ENCODE measurements at places on chromosomes 3 and 15. TPM values are rescaled to one million over a fixed set of nuclear protein-coding genes. Genes with fewer than 3 reads are reported as not detected.

GRCh38 chr3:13020159-13020750, 53.0 kb downstream of the IQSEC1 start:
- no peak for DNase-seq

EFCC1 gene
- total RNA-seq = 0.94 TPM

DNA sequence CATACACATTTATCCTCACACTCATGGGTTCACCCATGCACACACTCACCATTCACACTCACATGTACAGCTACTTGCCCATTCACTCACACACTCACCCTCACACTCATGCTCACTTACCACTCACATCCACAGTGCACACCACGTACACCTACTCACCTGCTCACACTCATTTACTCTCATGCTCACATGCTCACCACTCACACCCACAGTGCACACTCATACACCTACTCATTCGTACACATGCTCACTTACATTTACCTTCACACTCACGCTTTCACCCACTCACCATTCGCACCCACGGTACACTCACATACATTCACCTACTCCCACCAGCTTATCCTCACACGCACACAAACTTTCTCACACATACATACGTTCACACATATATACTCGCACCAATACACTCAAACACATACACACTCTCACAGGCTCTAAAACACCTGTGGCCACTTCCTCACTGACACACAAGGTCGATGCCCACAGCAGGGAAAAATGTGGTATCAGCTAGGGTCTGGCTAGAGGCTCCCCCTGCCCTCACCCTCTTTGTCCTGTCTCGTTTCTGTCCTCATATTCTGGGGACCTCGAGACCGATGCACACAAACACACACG, 46.0 kb downstream of the NUP210 start:
- DNase-seq = no peak

DNA sequence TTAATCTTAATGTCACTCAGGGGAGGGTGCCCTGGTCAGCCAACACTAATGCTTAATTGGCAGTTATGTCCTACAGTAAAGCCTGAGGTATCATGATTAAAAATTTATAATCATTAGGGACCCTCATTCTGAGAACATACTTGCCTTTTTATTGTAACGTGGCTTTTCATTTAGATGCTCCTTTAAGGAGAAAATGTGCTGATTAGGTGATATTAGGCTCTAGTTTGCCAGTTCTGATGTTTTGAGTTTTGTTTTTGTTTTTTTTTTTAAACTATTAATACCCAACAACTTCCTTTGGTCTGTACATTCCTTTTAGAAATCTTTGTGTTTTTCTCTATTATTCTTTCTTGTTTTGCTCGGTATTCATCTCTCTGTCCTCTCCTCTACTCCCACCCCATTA, 10.3 kb downstream of the GTF2E1 start:
- DNase-seq = no peak

DNA sequence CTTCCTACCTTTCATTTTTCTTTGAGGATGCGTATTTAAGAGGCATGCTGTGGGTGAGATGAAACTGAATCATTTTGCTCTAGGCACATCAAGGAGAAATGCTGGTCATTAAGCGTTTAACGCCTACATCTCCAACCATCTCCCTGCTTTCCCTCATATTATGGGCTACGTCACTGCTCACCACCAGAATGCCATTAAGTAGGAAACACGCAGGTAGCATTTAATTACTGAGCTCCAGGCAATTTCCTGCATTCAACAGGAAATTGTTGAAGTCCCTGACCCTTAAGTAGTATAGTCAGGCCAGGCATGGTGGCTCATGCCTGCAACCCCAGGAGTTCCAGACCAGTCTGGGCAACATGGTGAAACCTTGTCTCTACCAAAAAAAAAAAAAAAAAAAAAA, 66.1 kb downstream of the CHSY1 start:
- DNase-seq = no peak

ITIH3 gene
- 0.16 TPM for total RNA-seq

PLCL2 gene
- total RNA-seq = 128 TPM

C3orf49 gene
- total RNA-seq = not detected
